Posterior cingulate gyrus (tissue), 11 donors: ENCODE measurements at places on chromosomes 6 and 20.

DNA sequence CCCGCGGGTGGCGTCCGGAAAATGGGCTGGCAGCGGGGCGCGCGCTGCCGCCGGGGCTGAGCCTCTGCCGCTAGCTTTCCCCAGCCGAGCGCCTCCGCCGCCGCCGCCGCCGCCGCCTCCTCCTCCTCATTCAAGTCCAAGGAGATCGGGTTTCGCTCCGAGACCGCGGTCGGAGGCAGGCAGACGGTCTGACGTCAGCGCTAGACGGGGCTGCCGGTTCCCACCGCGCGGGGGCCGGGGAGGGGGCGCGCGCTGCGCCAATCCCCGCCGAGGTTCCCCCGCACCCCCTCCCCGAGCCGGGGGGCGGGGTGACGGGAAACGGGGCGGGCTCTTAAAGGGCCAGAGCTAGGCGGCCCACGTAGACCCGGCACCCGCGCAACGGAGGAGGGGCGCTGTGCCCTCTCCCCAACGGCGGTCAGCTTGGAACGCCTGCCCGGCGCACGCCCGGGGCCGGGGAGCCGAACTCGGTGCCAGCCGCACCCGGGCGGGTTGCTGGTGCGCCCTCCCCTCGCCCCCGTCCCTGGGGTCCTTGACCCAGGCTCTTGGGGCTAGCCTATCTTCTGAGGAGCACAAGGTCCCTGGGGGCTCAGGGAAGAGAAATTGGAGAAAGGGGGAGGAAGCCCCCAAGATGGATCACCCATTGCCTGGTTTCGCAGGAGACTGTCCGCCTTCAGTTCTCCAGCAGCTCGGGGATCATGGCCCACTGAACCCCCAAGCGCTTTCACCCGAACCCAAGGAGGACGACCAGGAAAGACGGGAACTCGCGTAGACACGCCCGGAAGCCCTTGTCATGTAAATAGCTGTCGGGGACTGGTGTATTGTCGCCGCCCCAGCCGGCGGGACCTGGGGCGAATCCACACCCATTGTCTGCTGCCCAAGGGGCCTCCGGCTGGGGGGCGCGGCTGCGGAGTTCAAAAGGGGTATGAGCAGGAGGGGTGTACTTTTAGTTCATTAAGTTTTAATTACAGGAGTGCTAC, at the start of gene PMEPA1:
PMEPA1 (minus strand) TSS at position 193 of the 977 bp plus-strand sequence. CDS start 433 bp downstream, outside the sequence.
- peak; percentile 88 for DNase-seq

DNA sequence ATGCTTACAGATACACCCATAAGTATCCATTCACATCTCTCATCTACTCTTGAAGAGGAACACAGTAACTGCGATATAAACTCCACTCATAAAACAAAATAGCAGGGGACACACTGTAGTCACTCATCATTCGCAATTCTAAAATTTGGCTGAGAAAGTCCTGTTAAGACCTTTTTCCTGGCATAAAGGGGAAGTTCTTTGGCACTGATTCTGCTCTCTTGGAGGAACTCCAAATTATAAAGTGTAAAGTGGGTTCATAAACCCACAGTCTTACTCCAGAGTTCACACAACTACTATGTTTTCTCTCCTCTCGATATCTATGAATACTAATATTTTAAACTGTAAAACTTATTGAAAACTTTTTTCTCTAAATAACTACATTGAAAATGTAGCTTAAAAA, 80.6 kb downstream of the ADGB start:
- DNase-seq, result no peak

- no peak for DNase-seq
Observed at GRCh38 chr20:12723811-12724210, 285.0 kb upstream of the SPTLC3 start.

- no peak for DNase-seq
Observed at GRCh38 chr6:3384241-3385143, 72.4 kb downstream of the SLC22A23 start.

GRCh38 chr20:33790566-33790965, 20.6 kb upstream of the CHMP4B start:
- no peak for DNase-seq

GRCh38 chr6:68726992-68727391, 91.9 kb downstream of the ADGRB3 start:
- no peak for DNase-seq
